ENCODE measurements at places on chromosomes 1 and 21. TPM values are rescaled to one million over a fixed set of nuclear protein-coding genes. Genes with fewer than 3 reads are reported as not detected.

The HPCAL4 gene
- 0.17 TPM for total RNA-seq

The BEND5 gene
- total RNA-seq: 1.6 TPM

The NBPF11 gene
- total RNA-seq: 2.3 TPM

The HEYL gene
- 11.5 TPM for total RNA-seq

The OLIG2 gene
- total RNA-seq: not detected

- DNase-seq: no peak
Observed at GRCh38 chr1:41774471-41774990, 144.2 kb downstream of the HIVEP3 start.

DNA sequence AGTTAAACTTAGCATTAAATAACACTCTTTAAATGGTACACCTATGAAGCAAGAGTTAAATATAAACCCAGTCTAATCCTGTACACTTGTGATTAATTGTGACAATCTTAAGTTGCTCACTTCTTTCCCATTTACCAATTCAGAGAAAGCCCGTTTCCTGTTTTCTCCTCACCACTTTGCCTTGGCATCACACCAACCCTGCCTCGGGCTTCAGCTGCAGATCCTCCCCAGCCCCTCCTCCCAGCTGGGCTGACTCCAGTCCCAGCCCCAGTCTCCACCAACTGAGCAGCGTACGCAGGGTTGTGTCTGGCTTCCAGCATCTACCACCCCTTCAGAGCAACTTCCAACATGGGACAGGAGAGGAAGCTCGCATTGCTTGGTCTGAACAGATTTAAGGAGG lies 4.1 kb downstream of the PYCR2 start:
- peak; percentile 76 for DNase-seq

- DNase-seq: no peak
Observed at GRCh38 chr21:42311160-42311559, 4.0 kb downstream of the TFF3 start.

DNA sequence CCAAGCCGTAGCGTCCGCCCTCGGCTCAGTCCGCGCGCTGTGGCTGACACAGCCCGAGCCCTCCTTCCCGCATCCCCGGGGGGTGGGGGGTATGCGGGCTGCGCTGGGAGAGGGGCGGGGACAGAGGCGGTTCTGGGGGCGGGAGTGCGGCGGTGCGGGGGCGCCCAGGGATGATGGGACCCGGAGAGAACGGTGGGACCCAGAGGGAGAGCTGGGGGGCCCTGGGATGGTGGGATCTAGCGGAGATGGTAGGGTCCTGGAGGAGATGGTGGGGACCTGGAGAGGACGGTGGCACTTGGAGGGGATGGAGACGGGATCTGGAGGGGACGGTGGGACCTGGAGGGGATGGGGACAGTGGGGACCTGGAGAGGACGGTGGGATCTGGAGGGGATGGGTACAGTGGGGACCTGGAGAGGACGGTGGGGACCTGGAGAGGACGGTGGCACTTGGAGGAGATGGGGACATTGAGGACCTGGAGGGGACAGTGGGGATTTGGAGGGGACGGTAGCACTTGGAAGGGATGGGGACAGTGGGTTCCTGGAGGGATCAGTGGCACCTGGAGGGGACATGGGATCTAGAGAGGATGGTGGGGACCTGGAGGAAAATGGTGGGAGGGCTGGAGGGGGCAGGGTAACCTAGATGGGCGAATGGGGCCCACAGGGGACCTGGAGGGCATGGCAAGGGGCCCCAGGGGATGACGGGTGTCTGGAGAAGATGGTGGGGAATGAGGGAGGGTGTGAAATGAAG lies 477 bp downstream of the SNAP47 start:
- DNase-seq: no peak

- DNase-seq: peak; percentile 46
Observed at GRCh38 chr1:183580281-183580682, 10.0 kb downstream of the NCF2 start.

DNA sequence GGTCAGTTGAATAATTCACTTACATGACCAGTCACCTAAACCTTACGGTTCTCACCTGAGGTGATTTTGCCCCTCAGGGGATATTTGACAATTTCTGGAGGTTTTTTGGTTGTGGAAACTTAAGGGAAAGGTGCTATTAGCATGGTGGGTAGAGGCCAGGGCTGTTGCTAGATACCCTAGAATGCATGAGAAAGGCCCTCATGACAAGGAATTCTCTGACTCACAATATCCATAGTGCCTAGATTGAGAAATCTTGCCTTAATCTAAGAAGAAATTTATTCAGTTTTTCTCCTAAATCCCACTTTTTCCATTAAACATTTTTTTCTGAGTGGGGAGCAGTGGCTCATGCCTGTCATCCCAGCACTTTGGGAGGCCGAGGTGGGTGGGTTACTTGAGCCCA lies 119.7 kb downstream of the TGFB2 start:
- no peak for DNase-seq

- no peak for DNase-seq
Observed at GRCh38 chr1:52341655-52342260, 24.2 kb downstream of the CC2D1B start.

DNA sequence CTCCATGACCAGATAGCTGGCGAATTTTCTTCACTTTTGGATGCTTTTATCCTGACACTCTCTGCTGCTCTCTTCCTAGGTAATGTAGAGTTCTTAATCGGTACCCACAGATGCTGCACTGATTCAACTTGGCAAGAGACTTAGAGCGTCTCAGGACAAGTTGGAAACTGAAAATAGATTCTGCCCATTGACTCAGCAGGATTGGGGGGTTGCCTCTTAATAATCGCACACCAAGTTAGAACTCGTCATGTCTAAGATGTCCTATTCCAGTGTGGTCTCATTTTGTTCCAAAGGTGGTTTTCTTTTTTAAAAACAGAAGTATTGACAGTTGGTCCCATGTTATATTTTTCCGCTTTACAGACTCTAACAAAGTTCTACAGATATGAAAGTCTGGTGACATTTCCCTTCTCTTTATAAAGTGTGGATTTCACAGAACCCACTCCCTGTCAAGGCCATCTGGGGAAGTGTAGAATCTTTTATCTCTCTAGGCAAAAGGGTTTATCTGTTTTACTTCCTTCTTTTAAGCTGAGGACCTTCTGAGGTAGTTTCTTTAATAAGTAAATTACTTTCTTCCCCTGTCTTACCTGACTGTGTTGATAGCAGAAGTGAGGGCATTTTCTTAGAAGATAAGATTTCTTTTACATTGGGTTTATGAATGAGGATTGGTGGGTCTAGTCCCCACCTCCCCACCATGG lies 12.1 kb upstream of the DIPK1A start:
- DNase-seq: no peak

DNA sequence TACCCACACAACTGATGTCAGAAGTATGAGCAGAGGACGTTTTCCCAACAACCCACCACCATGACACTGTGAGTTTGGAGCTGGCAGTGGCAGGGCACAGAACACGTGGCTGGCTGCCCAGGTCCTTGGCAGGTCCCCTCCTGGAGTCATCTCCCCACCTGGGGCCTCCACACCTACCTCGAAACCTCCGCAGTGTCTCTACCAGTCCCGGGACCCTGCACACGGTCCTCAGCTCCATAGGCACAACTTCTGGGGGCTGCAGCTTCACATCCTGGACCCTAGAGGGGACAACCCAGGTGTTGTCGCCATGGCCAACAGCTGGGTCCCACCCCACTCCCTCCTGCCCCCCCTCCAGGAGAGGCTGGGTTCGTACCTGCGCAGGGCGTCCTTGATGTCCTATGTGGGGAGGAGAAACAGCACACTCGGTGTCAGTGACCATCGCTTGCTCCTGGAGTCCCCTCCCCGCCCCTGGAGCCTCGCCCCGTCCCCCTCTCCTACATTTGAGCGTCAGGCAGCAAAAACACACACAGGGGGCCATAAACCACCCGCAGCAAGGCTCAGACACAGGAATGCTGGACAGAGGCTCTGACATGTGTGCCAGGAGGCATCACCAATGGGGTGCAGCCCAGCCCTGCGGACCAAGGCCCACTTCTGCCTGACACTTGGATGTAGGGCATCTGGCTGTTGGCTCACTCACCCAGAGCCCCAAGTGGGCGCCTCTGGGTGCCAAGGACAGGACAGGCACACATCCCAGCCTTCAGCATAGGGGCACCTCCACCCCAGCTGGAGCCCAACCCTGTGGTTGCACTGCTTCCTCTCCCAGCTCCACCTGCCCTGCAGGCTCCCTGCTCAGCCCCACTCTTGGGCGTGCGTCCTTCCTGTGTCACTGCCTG lies 9.6 kb downstream of the TRIM11 start:
- no peak for DNase-seq

DNA sequence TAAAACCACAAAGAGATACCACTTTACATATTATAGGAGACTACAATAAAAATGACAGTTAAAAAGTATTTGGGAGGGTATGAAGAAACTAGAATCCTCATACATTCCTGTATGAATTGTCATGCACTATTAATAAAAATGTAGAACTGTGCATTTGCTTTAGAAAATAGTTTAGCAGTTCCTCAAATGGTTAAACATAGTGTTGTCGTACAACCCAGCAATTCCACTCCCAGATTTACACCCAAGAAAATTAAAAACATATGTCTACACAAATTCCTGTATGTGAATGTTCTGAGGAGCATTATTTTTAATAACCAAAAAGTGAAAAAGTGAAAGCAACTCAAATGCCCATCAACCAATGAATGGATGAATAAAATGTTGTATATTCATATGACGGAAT lies 23.1 kb upstream of the PDE4B start:
- DNase-seq: no peak

- DNase-seq: no peak
Observed at GRCh38 chr1:245686006-245686405, 531.2 kb downstream of the KIF26B start.
